Airway epithelial cell (primary cell): ENCODE measurements at places on chromosomes 1 and 21. TPM values are rescaled to one million over a fixed set of nuclear protein-coding genes. Genes with fewer than 3 reads are reported as not detected.

Gene PDE4B
- total RNA-seq, result 1.2 and 1.8 TPM in 2 replicates

Gene PBX1
- total RNA-seq, result 4.6 and 6.7 TPM in 2 replicates

Gene SIM2
- 0.56 TPM in 1 of 2 replicates, not detected in the other for total RNA-seq

Gene IGSF9
- 42.0 and 44.1 TPM in 2 replicates for total RNA-seq

Gene MAP1LC3C
- total RNA-seq, result not detected in 2 replicates

Gene CFHR2
- not detected in 2 replicates for total RNA-seq

Gene KLF17
- total RNA-seq, result not detected in 2 replicates

Gene LEMD1
- 1.4 TPM in 1 of 2 replicates, not detected in the other for total RNA-seq
